Esophagus squamous epithelium (tissue), 5 donors: ENCODE measurements at places on chromosomes 1 and 21.

DNA sequence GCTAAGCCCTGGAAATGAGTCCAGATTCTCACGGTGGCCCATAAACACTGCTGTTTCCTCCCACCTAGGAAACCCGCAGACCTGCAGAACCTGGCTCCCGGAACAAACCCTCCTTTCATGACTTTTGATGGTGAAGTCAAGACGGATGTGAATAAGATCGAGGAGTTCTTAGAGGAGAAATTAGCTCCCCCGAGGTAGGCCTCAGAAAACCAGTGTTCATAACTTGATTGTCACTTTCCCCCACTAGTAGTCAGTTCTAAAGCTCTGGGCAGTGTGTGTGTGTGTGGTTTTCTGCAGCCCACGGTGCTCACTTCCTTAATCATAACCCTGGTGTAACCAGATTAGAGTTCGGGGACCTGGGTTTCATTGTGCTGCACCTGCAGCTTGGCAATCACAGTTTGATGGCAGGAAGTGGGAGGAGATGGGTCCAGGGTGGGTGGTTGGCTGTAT, 39.1 kb downstream of the CLIC6 start:
- no peak for DNase-seq

GRCh38 chr1:160834945-160835565, 27.6 kb downstream of the CD244 start:
- no peak for DNase-seq

GRCh38 chr1:184889902-184890301, 84.4 kb downstream of the NIBAN1 start:
- DNase-seq = no peak

GRCh38 chr21:32378956-32379355, 13.9 kb downstream of the URB1 start:
- no peak for DNase-seq

GRCh38 chr21:44687671-44688070, 5.7 kb upstream of the KRTAP12-1 start:
- DNase-seq = no peak

DNA sequence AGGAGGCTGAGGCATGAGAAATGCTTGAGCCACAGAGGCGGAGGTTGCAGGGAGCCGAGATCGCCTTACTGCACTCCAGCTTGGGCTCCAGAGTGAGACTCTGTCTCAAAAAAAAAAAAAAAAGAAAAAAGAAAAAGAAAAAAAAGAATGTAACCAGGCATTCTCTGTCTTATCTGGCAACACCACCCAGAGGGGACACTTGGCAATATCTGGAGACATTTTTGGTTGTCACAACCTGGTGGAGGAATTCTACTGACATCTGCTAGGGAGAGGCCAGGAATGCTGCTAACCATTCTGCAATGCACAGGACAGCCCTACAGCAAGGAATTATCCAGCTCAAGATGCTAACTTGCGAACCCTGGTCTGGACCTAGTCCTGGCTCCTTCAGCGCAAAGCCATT, 2.3 kb upstream of the CNR2 start:
- DNase-seq = no peak

DNA sequence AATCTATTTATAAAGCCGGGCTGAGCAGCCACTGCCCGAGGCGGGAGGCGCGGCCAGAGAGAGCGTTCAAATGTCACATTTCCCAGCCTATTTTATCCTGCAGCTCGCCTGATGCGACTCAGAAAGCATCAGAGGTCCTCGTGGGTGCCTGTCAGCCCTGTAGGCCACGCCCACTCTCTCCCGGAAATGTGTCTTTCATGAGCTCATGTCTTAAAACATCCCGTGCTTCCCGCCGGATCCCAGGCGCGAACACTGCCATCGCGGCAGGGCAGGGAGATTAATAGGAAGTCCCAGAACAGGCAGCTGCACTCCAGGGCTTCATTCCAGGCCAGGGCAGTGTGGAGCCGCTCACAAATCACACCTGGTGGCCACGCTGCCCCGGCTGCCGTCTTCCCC, 117.5 kb downstream of the PRDM16 start:
- no peak for DNase-seq

- no peak for DNase-seq
Measured at GRCh38 chr1:66624412-66625060, 90.6 kb downstream of the SGIP1 start.

GRCh38 chr1:190478149-190479049, 735 bp upstream of the BRINP3 start:
- no peak for DNase-seq

GRCh38 chr1:214861615-214862014, 220.9 kb upstream of the KCNK2 start:
- no peak for DNase-seq

- DNase-seq = no peak
Measured at GRCh38 chr1:107486349-107486748, 345.5 kb downstream of the NTNG1 start.

DNA sequence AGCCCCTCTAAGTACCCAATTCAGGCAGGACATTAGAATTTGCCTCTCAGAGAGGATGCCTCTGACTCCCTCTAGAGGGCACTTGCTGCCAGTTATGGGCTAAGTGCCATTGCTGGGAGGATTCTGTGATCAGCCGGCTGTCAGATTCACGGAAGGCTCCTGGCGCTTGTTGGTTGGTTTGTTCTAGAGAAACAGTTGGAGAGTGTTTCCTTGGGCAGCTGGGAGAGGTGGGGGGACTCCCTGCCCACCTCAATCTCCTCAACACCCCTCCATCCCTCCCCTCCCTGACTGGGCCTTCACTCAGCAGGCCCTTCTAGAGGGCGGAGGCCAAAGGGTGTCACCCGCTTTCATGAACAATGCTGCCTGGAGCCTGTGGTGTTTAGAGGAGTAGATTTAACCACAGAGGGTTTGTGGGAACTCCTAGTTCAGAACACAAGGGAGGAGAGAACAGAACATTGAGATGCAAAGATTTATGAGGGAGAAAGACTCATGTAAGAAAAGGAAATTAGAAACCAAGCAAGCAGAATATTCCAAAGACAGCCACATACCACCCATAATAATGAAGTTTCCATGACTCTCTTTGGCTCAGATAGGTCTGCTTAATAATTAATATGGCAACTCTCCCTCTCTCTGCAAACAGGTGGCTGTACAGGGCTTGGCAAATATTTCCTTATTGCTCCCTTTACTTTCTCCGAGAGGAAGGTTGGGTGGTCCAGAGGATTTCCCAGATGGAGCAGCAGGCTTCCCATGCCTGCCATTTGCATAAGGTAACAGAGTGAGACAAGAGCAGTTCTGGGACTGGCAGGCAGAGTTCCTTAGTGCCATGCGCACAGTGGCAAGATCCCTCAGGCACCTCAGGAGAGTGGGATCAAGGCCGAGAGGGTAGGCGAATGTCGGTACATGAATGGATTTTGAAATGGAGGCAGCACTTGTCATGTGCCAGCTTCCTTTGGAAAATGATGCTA, 30.0 kb upstream of the ACP6 start:
- DNase-seq = no peak

GRCh38 chr1:35857830-35858229, 25.2 kb upstream of the AGO1 start:
- DNase-seq = no peak

DNA sequence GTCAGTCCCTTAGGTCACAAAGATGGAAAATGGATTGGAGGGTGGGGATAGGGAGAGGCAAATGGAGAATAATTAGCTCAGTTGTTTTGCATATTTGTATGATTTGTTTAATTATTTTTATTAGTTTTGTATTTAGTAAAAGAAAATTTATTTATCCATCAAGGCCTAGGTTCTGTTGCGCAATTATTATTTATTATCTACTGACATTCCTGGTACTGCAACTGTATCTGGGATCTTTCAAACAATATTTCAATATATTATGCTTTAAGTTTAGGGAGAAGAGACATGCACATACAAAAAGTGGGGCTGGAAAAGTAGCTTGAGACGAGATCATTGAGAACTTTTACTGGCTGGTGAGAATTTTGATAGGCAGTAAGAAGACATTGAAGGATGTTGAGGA, 316.4 kb upstream of the SGIP1 start:
- no peak for DNase-seq

DNA sequence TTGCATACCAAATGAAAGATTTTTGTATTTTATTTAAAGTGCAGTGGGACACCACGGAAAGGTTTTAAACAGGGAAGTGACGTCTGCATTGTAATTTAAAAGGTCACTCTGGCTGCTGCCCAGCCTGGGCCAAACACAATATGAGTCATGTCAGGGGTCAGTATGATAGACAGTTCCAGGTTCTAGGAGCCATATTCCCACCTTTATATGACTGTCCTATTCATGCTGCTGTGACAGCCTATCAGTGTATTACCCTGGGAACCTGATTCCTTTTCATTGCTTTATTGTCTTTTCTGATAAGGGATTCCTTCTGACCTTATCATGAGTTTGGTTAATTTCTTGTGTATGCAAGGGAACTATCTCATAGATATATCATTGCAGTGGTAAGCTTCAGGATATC, 5.3 kb downstream of the VANGL1 start:
- no peak for DNase-seq

DNA sequence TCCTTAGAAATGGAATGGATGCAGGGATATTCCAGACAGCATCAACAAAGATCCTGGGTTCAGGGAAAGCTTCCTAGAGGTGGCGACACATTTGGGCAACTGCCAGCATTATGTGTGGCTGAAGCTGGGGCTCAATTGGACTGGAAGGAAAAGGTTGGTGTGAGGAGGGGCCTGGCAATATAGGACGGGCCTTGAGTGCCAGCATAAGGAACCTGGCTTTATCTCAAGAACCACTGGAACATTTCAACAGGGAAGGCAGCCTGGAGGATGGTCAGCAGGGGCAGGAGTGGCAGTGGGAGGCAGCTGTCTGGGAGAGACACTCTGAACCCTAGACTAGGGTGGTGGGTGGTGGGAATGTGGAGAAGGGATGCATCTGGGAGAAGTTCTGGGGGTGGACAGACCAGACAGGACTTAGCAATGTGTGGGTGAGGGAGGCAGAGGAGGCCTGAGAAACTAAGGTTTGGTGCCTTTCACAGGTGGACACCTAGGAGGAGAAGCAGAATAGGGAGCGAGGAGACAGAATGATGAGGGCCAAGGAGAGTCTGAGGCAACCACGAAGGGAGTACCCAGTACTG, 3.5 kb downstream of the SH3BGRL3 start:
- no peak for DNase-seq

GRCh38 chr1:41572224-41572623, 87.7 kb upstream of the EDN2 start:
- DNase-seq = no peak
